ENCODE measurements at places on chromosomes 13 and 19.

- DNase-seq: no peak
These were observed 1.9 kb downstream of the CDK8 start for GRCh38 chr13:26255691-26256277.

- DNase-seq: no peak
These were observed 488.4 kb downstream of the KLF5 start for GRCh38 chr13:73547239-73547638.

- DNase-seq: no peak
These were observed 59.5 kb upstream of the SLC7A1 start for GRCh38 chr13:29654843-29655547.

GRCh38 chr13:51826606-51827005 lies 18.4 kb downstream of the TMEM272 start:
- DNase-seq: no peak
